Effector memory CD8-positive, alpha-beta T cell (primary cell): ENCODE measurements at places on chromosomes 5 and 9.

- H3K27ac ChIP-seq: no peak overlapping the region
- no peaks in the 10 kb centered on the region for H3K36me3 ChIP-seq
Observed at GRCh38 chr9:117492476-117492875, 77.6 kb upstream of the ASTN2 start.

DNA sequence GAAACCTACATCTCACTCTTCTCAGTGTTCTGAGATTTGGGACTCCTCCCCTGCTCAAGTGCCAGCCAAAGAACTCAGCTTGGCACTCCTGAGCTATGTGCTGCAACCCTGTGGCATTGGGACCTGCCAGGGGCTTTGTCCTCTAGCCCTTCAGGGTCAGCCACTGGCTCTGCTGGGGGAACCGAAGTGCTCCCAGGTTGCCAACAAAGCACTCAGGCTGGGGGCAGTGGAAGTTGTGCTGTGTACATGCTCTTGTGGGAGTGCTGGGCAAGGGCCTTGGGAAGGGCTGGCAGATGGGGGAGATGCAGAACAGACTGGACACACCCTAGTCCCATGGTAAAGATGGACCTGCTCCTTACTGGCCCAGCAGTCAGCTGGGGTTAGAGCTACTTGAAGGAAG lies 498.6 kb downstream of the CAAP1 start:
- no peaks in the 10 kb centered on the region for H3K4me1 ChIP-seq
- no peak overlapping the region for H3K4me3 ChIP-seq
- no peaks in the 10 kb centered on the region for H3K36me3 ChIP-seq
- DNase-seq: no peak
- H3K27me3 ChIP-seq: no peaks in the 10 kb centered on the region
- H3K27ac ChIP-seq: no peak overlapping the region

DNA sequence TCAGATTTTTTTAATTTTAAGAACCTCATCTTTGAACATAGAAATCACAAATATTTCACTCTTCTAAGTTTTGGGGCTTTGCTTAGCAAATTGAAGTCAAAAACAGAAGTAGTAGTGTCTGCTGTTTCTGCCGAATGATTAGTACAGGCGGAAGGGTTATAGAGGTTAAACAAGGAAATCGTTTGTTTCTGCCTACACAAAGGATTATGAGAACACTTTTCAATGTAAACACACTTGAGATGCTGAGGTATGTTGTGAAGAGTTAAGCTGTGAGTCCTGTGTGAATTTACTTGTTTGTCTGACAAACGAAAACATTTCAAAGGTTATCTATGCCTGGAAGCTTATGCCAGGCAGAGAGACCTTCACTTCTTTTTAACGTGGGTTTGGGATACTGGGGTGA lies 224.8 kb downstream of the CETN3 start:
- H3K4me1 ChIP-seq: no peaks in the 10 kb centered on the region
- H3K36me3 ChIP-seq: no peaks in the 10 kb centered on the region
- no peak overlapping the region for H3K27ac ChIP-seq
- no peak for DNase-seq

DNA sequence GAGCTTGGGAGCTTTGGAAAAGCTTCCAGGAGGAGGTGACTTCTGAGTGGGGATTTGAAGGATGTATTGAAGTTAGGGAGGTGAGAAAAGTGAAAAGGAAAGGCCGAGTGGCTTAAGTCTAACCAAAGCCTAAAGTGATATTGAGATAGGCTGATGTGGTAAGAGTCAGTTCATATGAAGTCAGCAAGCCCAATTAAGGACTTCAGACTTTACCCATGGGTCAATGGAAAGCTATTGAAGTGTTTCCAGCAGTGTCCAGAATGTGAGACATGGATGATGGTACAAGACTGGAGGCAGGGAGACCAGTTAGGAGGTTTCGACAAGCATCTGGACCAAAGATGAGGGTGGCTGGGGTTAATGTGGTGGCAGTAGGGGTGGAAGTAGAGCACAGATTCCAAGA lies 134.3 kb upstream of the WWC1 start:
- H3K27me3 ChIP-seq: peaks cover 6% of the 10 kb centered on the region
- H3K36me3 ChIP-seq: peaks cover 3% of the 10 kb centered on the region
- H3K27ac ChIP-seq: no peak overlapping the region

- H3K4me1 ChIP-seq: no peaks in the 10 kb centered on the region
- H3K4me3 ChIP-seq: no peak overlapping the region
- no peak overlapping the region for H3K27ac ChIP-seq
- no peaks in the 10 kb centered on the region for H3K27me3 ChIP-seq
Observed at GRCh38 chr5:116144103-116144502, 59.3 kb downstream of the COMMD10 start.

GRCh38 chr5:72523960-72524582 lies 16.9 kb upstream of the ZNF366 start:
- no peaks in the 10 kb centered on the region for H3K36me3 ChIP-seq
- H3K27ac ChIP-seq: no peak overlapping the region
- no peak overlapping the region for H3K4me3 ChIP-seq
- peaks cover 14% of the 10 kb centered on the region for H3K27me3 ChIP-seq

DNA sequence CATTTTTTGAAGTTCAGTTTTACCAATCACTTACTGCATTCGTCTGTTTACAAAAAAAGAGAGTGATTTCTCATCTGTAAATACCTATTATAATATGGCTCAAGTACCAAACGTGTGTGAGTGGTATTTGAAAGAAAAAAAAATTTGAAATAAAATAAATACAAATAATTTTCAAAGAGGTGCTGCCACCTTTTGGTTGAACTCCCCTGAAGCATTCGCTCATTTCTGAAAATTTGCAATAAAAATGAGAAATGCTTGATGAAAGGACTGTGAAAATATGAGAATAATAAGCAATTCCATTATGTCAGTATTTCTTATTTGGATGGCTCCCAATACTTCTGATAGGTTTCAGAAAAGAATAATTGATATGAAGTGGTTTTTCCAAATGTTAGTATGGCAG lies 409.9 kb downstream of the CTNND2 start:
- no peaks in the 10 kb centered on the region for H3K36me3 ChIP-seq
- no peak overlapping the region for H3K4me3 ChIP-seq
- H3K27me3 ChIP-seq: no peaks in the 10 kb centered on the region
- no peaks in the 10 kb centered on the region for H3K4me1 ChIP-seq
- no peak overlapping the region for H3K27ac ChIP-seq

DNA sequence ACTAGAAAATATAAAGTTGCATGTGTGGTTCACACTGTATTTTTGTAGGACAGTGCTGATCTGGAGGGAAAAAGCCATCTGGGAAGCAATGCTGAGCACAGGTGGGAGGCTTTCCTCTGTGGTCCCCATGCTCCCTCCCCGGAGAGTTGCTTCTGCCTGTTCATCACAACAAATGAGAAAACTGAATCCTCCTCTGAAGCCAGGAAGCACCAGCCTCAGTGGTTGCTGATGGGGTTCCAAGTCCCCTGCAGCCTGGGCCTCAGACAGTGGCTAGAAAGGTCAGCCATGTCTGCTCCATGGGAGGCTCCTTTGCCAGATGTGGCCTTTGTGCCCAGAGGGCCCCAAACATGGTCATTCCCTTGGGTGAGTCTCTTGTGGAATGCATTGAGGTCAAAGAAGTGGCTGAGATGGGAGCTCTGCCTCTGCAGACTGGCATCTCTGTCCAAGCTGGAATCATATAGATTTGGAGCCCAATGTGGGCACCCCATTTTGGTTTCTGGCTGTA lies 77.6 kb downstream of the C5orf15 start:
- H3K4me3 ChIP-seq: no peak overlapping the region
- no peaks in the 10 kb centered on the region for H3K36me3 ChIP-seq
- DNase-seq: no peak
- H3K27ac ChIP-seq: no peak overlapping the region
